ENCODE measurements at places on chromosomes 7 and 10. TPM values are rescaled to one million over a fixed set of nuclear protein-coding genes. Genes with fewer than 3 reads are reported as not detected.

GRCh38 chr7:22397981-22398380 is 41.0 kb upstream of the RAPGEF5 start:
- no peak overlapping the region for H3K4me3 ChIP-seq
- peak; percentile 66 for DNase-seq
- H3K36me3 ChIP-seq: no peaks in the 10 kb centered on the region
- H3K27ac ChIP-seq: no peak overlapping the region

DNA sequence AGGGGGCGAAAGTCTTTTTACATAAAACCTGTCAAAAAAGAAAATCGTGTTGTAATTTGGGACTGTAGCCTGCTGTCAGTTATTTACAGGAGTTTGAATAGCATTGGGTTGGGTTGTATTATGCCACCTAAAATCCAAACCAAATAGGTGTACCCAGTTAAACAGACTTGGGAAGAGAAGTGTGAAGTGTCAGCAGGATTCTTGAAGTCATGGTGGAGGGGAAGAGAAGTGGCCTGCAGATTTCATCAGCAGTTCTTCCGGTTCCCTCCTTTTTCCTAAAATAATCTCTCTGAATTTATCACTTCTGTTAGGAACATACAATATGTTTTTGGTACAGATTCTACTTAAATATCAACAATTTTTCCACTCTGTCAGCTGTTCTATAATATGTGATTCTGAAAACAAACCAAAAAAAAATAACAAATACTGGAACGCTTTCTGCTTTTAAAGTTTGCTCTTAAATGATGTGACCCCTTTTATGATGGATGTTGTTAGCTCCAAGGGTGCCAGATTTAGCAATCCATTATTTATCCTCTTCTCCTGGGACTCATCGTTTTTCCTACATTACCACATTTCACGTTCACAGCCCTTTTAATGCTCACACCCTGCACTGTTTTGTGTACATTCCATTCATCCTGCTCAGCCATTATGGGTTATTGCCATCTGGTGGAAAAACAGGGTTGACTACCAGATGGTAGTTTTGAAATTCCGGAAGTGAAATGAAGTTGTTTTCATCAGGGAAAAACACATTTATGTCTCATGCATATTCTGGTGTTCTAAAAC is 18.7 kb upstream of the ARHGAP12 start:
- no peaks in the 10 kb centered on the region for H3K27me3 ChIP-seq
- H3K36me3 ChIP-seq: no peaks in the 10 kb centered on the region
- peak; percentile 91 for DNase-seq
- H3K4me1 ChIP-seq: peaks cover 4% of the 10 kb centered on the region
- no peak overlapping the region for H3K27ac ChIP-seq

Gene SLC39A12
- not detected for total RNA-seq

DNA sequence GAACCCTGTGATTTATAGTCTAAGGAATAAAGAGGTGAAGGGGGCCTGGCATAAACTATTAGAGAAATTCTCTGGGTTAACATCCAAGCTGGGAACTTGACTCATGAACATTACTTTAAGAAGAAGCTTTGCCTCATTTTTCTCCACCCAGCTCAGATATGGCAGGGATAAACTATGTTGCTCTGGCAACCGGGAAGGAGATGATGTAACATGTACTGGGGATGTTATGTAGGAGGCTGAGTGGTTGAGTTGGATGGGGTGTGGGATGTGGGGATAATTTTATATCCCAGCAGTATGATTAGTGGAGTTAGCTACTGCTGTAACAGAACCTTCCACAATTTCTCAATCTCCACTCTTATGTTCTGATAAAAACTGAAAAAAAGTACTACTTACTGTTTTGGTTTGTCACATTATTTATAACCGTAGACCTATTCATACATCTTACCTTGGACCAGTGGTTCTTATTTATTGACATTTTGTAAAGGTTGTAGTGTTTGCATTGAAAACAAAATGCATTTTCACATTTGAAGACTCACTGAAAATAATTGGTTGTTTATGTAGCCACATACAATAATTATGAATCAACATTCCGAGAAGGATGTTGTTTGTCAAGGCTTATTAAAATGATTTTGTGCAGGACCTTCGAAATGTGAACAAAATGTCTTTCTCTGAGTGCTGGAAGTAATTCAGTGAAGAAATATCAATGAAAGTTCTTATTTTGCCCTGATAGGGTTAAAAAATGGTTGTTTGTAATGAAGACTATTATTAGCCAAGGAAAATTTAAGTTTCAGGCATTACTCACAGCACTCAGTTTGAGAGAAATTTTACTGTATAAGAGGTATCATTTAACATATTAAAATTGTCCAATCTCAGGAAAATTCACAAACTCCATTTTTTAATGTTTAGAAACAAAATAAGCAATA is 1.3 kb downstream of the OR2F2 start:
- H3K4me3 ChIP-seq: no peak overlapping the region
- peak; percentile 80 for DNase-seq
- peaks cover 6% of the 10 kb centered on the region for H3K4me1 ChIP-seq
- H3K36me3 ChIP-seq: no peaks in the 10 kb centered on the region

- no peaks in the 10 kb centered on the region for H3K27me3 ChIP-seq
- no peaks in the 10 kb centered on the region for H3K4me1 ChIP-seq
- no peak overlapping the region for H3K4me3 ChIP-seq
- H3K27ac ChIP-seq: no peak overlapping the region
These were observed 12.7 kb upstream of the ATP6V1F start for GRCh38 chr7:128849804-128850490.

Gene HOXA10
- total RNA-seq: 0.17 TPM

DNA sequence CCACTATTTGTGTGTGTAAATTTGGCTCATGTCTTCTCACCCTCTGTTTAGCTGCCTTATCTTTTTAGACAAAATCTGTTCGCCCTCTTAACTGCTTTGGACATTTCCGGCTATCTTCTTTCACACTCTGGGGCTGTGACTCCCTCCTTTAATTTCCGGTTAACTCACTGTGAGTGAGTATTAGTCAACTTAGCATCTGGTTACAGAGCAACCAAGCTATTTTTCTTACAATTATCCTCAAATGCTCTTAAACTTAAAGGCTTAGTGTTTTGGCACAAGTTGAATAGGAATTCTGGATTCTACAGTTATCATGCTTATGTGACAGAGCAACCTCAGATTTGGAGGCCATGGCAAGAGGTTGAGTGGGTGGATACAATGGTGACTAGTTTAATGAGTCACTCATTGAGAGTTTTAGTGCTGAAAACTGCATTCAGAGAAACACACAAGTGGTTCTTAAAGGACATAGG is 177.6 kb upstream of the SEMA3A start:
- H3K4me3 ChIP-seq: no peak overlapping the region
- no peaks in the 10 kb centered on the region for H3K27me3 ChIP-seq
- H3K36me3 ChIP-seq: no peaks in the 10 kb centered on the region
- DNase-seq: peak; percentile 99
- peaks cover 6% of the 10 kb centered on the region for H3K4me1 ChIP-seq
- H3K27ac ChIP-seq: peak overlapping the region; percentile 72

Gene LRRC61
- 0.33 TPM for total RNA-seq

- no peaks in the 10 kb centered on the region for H3K36me3 ChIP-seq
- no peaks in the 10 kb centered on the region for H3K27me3 ChIP-seq
- no peak for DNase-seq
- no peak overlapping the region for H3K27ac ChIP-seq
- H3K4me1 ChIP-seq: no peaks in the 10 kb centered on the region
These were observed 272.5 kb downstream of the DGKB start for GRCh38 chr7:14630048-14630447.

- no peak overlapping the region for H3K4me3 ChIP-seq
- H3K36me3 ChIP-seq: no peaks in the 10 kb centered on the region
- H3K27me3 ChIP-seq: no peaks in the 10 kb centered on the region
- H3K4me1 ChIP-seq: no peaks in the 10 kb centered on the region
- peak; percentile 82 for DNase-seq
These were observed 1.7 kb upstream of the MRLN start for GRCh38 chr10:59754951-59755350.

DNA sequence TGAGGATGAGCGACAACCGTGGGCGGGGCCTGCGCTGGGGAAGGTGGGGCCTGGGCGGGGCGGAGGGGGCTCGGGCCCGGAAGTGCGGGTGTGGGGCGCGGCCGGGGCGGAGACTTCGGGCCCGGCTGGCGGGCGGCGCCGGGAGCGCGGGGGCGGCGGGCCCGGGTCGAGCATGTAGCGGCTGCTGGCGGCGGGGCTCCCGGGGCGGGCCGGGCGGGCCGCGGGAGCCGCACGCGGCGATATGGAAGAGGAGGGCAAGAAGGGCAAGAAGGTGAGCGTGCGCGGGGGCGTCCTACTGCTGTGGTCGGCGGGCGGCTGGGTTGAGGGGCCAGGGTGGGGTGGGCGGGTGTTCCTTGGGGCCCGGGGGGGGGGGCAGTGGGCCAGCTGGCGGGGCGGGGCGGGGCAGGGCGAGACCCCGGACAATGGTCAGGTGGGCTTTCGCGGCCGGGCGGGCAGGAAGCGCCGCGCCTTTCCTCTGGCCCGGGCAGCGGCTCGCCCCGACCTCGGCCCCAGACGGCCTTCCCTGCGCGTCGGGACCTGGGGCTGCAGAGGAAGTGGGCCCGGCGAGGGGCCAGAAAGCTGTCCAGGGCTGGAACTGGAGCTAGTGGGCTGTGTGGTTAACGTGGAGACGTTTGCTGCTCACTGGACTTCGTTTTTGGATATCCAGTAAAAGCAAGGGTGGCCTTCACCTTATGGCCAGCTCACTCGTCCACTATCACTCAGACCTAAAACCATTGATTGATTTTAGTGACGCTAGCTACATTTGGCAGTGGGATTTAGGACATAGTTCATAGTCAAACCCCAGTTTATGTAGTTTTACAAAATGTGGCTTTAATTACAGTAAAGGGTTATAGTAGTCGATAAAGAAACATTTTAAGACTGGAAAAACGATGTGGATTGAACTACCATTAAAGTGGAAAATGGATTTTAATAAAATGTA is at the start of gene CCM2:
TSS of gene CCM2 (plus strand) at position 109 of the 940 bp plus-strand sequence. CDS start at position 242, 133 bp downstream.
- H3K27ac ChIP-seq: peak within 1 kb of the TSS; percentile 75
- H3K36me3 ChIP-seq: no peaks in the 10 kb centered on the region
- H3K4me1 ChIP-seq: peaks cover 4% of the 10 kb centered on the region
- no peaks in the 10 kb centered on the region for H3K27me3 ChIP-seq
- H3K4me3 ChIP-seq: peak within 1 kb of the TSS; percentile 69

Gene ENKUR
- 0.17 TPM for total RNA-seq

All from fibroblast of lung (primary cell).